ENCODE measurements at places on chromosomes 11 and 22. TPM values are rescaled to one million over a fixed set of nuclear protein-coding genes. Genes with fewer than 3 reads are reported as not detected.

The AMPD3 gene
- polyA plus RNA-seq = 8.4 TPM

DNA sequence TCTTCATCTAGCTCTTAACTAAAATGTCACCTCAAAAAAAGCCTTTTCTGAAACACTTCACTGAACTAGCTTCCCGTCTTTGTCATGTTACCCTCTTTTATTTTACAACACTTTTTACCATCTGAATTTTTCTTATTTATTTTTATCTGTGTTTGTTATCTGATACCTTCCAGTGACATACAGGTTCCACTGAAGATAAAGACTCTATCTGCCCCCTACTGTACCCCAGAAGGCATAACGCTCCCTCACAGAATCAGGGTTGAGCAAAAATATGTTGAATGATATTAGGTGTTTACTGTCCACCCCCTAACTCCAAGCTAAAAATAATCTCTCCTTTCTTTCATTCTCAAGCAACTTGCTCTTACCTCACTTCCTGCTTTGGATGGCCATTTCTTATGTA is 654.2 kb downstream of the NELL1 start:
- no peak for DNase-seq

DNA sequence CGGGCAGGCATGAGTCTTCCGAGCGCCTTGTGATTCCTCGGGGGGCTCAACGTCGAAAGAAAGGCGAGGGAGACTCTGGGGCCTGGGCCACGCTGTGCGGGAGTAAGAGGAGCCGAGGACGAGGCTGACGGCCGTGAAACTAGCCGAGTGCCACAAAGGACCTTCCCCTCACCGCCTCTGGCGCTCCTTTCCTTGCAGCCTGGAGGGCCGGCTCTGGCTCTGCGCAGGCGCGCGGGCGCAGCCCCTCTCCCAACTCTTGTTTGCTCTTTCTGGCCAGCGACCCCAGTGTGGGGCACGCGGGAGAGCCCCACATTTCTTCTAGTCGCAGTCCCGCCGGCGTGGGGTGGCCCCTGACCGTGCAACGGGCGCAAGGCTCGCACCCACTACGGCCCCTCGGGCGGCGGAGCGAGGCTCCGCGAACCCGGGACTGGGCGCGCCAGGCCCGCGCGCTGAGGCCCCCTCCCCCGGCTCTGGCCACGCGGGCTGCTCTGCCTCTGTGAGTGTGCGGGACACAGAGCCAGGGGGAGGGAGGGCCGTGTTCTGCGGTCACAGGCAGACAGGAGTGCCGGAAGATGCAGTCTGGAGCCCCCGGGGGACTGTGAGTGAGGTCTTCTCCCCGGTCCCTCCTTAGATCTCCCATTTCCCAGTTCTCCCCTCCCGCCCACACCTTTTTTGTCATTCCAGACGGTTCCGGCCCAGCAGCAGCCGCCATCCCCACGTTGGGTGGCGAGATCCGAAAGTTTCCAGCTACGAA is 1.0 kb upstream of the TOB2 start:
- peak; percentile 90 for DNase-seq

GRCh38 chr11:4181782-4182721 is 87.5 kb downstream of the RRM1 start:
- DNase-seq = peak; percentile 82

The C11orf86 gene
- polyA plus RNA-seq = 0.92 TPM

The DPAGT1 gene
- 41.0 TPM for polyA plus RNA-seq

DNA sequence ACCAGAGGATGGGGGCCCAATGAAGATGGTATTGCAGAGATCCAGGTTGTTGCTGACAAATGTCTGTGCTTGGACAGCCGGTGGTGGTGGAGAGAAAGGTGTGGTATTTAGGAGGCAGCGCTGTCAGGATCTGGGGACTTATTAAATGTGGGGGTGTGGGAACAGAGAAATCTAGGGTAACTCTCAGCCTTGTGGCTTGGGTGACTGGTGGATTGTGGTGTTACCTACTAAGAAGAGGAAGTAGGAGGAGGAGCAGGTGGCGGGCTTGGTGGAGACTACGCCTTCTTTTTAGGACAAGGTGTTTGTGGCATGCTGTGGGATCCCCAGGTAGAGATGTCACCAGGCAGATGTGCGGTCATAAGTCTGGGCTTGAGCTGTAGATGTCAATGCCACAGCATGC is 144.0 kb downstream of the GRIK4 start:
- no peak for DNase-seq

The HTR3A gene
- polyA plus RNA-seq = not detected

DNA sequence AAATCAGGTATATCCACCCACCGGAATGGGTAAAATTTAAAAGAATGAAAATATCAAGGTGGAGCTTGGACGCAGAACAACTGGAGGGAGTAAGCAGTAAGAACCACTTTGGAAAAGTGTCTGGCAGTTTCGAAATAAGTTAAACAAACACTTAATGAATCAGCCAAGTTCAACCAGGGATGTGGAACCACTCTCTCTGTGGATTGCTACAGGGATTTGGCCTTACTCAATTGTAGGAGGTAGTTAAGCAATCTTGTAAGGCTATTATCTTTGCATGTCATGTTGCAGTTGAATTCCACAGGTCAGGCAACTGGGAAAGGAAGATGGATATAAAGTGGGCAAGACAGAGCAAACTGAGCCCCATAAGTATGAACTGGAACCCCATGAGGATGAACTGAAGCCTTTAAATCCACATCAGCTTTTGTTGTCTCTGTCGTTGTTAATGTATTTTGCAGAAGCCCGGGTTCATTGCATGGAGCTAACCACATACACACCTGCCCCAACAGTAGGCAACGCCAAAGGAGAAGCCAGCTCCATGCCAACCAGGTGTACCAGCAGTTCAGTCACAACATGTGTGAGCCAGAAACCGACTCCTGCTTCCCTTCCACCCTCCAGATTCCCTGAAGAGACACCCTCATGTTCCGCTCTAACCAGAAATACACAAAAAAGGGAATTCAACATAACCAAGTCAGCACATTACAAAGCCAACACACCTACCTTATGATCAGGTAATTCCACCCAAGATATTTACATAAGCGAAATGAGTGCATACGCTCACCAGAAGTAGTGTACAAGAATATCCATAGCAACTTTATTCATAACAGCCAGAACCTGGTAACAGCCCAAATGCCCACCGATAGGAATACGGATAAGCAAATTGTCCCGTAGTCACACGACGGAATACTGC is 8.0 kb upstream of the SLC43A3 start:
- DNase-seq = no peak

The APBB1 gene
- 67.2 TPM for polyA plus RNA-seq

DNA sequence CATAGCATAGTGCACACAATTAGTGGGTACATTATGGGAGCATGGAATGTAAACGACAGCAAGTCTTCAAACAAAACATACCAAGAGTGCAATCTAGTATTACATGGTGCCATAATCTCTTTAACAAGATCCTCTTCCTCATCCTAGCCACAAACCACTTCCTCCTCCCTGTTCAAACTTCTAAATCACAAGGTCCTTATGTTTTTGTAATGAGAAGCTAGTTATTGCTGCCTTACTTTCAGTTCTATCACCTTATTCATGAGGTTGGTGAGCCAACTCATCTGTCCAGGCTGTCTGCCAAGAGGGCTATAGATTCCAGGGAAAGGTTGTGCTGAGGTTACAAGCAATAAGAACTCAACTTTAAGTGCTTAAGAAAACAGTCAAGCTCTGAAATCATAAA is 195.4 kb upstream of the ARHGAP20 start:
- no peak for DNase-seq

The PHF21B gene
- polyA plus RNA-seq = 1.1 TPM

The CARD10 gene
- polyA plus RNA-seq = 32.4 TPM

GRCh38 chr22:25139062-25139461 is 60.6 kb upstream of the CRYBB3 start:
- no peak for DNase-seq

DNA sequence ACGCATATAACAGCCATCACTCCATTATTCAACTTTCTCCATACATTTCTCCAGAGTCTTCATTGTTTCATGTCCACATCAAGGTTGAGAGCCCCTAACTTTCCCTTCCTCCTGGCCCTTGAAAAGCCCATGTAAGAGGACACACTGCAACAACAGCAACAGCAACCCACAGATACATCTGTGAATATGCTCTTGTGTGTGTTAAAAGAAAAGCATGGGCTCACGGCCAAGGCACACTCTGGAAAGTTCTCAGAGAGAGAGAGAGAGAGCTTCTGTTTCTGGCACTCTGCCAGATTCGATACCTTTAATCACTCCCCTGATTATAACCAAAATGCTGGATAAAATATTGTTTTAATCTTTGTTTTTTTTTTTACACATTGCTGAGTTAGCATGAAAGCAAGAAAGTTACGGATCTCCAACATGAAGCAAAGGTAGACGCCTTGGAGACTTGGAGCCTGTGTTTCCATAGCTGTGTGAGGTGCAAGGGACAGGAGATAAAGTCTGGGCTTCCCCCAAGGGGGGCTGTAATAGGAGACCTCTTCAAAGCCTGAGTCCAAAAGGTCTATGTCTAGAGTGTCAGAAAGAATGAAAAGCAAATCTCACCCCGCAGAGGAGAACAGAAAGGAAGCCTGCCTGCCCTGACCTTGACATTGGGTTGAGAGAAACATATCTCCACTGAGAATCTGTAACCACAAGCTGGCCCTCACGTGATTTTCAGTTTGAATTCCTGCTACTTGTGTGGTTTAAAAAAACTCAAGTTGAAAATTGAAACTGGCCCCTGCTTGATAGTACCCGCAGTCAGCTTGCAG is 33.7 kb upstream of the MPPED1 start:
- peak; percentile 70 for DNase-seq

GRCh38 chr22:50529416-50529896 is 356 bp downstream of the TYMP start:
- DNase-seq = peak; percentile 69

GRCh38 chr11:19102521-19102900 is 14.5 kb upstream of the ZDHHC13 start:
- no peak for DNase-seq

The SHANK3 gene
- polyA plus RNA-seq = 8.8 TPM

The ACER3 gene
- polyA plus RNA-seq = 5.9 TPM

The KRTAP5-10 gene
- polyA plus RNA-seq = not detected

- DNase-seq = no peak
Measured at GRCh38 chr11:34050581-34051348, 766 bp upstream of the CAPRIN1 start.

- no peak for DNase-seq
Measured at GRCh38 chr11:83549984-83550667, 264.0 kb upstream of the CCDC90B start.

- no peak for DNase-seq
Measured at GRCh38 chr11:64306876-64307622, 1.7 kb downstream of the ESRRA start.

The KCNQ1 gene
- 49.4 TPM for polyA plus RNA-seq

GRCh38 chr22:48943567-48944432 is 883.9 kb downstream of the BRD1 start:
- no peak for DNase-seq

The TEX54 gene
- polyA plus RNA-seq = not detected

The PDGFD gene
- 5.3 TPM for polyA plus RNA-seq

DNA sequence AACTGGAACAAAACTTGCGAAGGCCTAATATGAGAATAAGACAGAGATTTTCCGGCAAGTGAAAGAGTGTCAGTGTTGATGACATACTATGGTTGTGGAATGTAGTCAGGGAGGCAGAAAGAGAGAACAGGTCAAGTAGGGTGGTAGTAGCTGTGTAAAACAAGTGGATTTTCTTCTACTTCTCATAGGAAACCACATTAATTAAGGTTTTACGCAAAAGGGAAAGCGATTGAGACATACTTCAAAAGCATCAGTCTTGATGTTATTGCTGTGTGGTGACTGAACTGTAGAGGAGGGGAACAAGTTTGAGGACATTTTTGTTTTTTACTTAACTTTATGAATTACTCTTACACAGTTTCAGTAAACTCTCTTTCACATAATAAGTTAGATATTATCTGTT is 186.0 kb upstream of the CNTN5 start:
- DNase-seq = no peak

The IL18 gene
- 37.4 TPM for polyA plus RNA-seq

Measured in kidney (tissue), 22 donors.